ENCODE measurements at places on chromosomes 7 and 10.

- DNase-seq: no peak
Observed at GRCh38 chr7:78326876-78327275, 528.3 kb downstream of the PHTF2 start.

GRCh38 chr10:36224431-36224985 is 582.4 kb upstream of the FZD8 start:
- no peak for DNase-seq

GRCh38 chr10:15155978-15156656 is 12.4 kb downstream of the NMT2 start:
- no peak for DNase-seq

DNA sequence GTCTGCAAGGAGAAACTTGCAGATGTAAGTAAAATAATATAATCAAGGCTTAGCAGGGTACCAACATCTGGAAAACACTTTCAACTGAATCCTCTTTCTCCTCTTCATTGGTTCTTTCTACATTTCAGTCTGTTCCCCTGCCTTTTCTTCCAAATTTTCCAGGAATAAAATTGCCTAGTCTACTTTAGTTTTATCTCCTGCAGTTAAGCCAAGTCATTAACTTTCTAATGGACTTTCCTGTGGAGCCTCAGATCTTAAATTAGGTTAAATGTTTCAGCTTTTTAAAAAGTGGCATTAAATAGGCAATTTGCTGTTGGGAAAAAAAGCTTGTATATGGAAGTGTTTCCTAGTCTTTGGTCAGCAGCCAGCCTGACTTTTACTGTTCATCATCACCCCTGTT is 70.8 kb downstream of the EEPD1 start:
- DNase-seq: no peak

DNA sequence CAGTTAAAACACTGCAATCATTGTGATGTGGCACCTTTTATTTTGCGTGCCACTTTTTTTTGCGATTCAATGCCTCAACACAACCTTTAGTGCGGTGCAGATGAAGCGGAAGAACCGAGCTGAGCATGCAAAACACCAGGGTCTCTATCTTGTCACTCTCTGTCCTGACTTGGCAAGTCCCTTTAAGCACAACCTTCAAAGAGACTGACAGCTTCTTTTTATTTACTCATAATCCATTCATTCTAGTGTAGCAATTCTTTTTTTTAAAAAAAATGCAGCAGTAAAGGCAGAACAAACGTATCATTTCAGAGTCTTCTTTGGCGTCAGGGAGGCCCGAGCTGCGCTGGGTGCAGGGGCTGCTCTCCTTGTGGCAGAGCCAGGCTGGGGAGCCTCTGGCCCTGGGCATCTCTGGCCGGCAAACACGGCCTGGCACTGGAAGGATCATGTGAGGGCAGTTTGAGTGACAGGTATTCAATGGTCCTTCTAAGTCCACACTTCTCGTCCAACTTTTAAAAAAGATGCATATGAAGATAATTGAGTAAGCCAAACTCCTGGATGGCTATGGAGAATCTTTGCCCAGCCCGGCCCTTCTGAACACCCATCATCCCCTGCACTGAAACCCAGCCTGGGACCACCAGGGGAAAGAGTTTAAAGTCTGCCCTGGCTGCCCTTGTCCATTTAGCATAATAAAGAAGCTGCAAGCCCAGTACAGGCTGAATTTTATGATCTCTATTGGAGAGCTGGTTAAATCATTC is 3.9 kb downstream of the PTF1A start:
- no peak for DNase-seq
